IMR-90 (cell line): ENCODE measurements at places on chromosomes 5 and 9.

GRCh38 chr5:32013658-32014057, 160.5 kb downstream of the GOLPH3 start:
- DNase-seq, result no peak

DNA sequence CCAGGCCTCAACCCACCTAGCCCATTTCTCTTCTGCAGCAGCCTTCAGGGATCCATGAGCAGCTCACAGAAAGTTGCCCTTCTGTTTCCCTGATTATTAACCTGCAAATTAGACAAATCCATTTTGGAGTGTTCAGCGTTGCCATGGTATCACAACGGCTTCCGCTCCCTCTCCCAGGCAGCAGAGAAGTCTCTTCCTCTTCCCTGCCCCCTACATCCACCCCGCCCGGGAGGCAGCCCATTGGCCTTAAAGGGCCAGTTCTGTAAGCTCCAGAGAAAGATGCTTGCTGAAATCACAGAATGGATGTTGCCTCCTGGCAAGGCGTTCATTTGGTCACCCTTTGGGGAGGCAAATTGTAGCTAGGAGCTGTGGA, 47.7 kb upstream of the BOD1 start:
- DNase-seq, result no peak

- DNase-seq, result peak; percentile 49
These were observed 529.3 kb downstream of the BNC2 start for GRCh38 chr9:16341177-16341576.

GRCh38 chr5:159987031-159987674, 21.8 kb upstream of the TTC1 start:
- peak; percentile 58 for DNase-seq

DNA sequence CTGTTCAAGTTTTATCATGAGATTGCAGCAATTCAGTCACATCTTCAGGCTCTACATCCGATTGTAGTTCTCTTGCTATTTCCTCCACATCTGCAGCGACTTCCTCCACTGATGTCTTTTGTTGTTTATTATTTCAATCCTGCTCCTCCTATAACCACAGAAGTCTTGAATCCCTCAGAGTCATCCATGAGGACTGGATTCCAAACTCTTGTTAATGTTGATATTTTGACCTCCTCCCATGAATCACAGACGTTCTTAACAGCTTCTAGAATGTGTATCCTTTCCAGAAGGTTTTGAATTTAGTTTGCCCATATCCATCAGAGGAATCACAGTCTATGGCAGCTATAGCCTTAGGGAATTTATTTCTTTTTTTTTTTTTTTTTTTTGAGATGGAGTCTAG, 3.6 kb downstream of the FBXO38 start:
- DNase-seq, result peak; percentile 95

DNA sequence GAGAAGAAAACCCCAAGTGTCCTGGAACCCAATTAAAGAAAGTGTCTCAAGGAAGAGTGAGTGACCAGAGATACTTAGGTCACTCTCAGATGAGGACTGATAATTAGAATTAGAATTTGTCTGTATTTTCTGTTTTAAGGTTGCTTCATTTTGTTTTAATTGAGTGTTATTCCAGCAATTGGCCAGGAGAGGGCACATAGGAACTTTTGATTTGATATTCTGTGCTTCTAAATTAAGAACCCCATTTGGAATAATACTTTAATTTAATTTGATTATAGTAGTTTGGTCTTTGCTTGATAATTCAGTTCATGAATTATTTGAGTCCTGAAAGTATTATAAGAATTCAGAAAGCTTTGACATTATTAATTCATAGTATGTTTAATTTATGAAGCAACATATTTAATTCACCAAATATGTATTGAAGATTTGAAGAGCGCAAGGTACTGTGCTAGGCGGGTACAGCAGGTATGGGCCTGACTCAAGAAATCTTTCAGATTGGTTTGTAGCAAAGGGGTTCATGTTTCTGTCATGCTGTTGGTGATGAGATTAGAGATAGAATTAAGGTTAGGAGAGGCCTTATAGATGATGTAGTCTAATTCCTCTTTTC, 4.9 kb downstream of the MRPL22 start:
- DNase-seq, result peak; percentile 28
